Pancreas (tissue), 10 donors: ENCODE measurements at places on chromosomes 1 and 21. TPM values are rescaled to one million over a fixed set of nuclear protein-coding genes. Genes with fewer than 3 reads are reported as not detected.

ADSS2 gene
- 10.7 TPM for total RNA-seq

RHD gene
- total RNA-seq: not detected

HPDL gene
- total RNA-seq: 0.31 TPM

IFNGR2 gene
- total RNA-seq: 16.3 TPM

ADAM30 gene
- not detected for total RNA-seq

NUP210L gene
- total RNA-seq: 0.06 TPM

PLA2G2C gene
- not detected for total RNA-seq

HFM1 gene
- 0.54 TPM for total RNA-seq

RIMKLA gene
- 1.2 TPM for total RNA-seq

KRTAP19-3 gene
- not detected for total RNA-seq

TMOD4 gene
- 0.59 TPM for total RNA-seq

POU3F1 gene
- total RNA-seq: not detected

OLFM3 gene
- total RNA-seq: not detected

GRCh38 chr1:237976331-237976730 is 85.6 kb upstream of the ZP4 start:
- DNase-seq: no peak

- DNase-seq: no peak
Observed at GRCh38 chr1:20472860-20473711, 12.9 kb downstream of the CAMK2N1 start.

GRCh38 chr1:206916000-206916709 is 5.6 kb downstream of the FCMR start:
- no peak for DNase-seq

DNA sequence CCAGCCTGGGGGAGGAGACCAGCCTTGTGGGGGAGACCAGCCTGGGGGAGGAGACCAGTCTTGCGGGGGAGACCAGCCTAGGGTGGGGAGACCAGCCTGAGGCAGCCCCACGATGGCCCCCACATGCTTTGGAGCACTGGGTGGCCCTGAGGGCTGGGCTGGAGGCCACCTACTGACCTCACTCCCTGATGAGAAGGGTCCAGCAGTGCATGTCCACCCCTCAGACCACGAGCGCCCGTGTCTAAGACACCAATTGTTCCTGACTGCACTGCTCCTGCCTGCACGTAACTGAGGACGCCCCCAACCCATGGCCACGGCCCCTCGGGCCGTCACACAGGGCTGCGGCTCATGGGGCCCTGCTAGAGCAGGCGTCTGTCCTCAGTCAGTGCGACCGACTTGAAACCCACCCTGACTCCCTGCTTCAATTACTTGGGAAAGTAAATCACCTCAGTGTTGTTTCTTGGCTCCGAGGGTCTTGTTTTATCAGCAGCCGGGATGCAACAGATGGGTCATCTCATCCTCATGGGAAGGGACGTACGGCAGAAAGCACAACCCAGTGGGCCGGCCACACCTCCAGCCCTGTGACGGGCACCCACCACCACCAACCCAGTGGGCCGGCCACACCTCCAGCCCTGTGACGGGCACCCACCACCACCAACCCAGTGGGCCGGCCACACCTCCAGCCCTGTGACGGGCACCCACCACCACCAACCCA is at the start of gene SPATC1L:
Gene SPATC1L (minus strand): TSS at position 550 of the 715 bp plus-strand sequence. CDS start 1,643 bp downstream, outside the sequence.
- DNase-seq: peak; percentile 64

- DNase-seq: no peak
Observed at GRCh38 chr1:244980605-244981004, 116.3 kb upstream of the HNRNPU start.

DNA sequence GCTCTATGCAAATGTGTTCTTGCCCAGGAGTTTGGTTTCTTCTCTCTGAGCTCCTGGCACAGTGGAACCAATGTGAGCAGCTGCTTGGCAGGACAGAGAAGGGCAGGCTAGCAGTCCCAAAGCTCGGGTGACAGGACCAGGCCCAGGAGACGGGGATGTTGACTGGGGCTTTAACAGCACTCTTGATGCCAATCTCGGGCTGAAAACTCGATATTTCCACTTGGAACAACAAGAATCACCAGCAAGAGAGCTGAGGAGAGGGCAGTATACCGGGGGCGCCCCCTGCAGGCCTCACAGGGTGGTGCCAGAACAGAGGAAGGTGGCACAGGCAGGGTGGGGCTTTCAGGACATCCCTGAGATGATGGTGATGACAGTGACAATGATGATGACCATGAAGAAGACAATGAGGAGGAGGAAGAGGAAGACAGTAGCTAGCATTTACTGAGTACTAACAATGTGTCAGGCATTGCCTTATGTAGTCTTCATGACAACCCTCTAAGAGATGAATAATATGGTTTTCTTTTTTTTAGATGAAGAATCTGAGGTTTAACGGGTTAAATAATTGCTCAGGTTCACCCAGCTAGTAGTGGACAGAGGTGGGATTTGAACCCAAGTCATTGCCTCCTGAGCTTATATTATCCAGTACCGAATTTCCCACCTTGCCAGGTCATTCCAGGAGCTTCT is 2.7 kb upstream of the KCNJ9 start:
- no peak for DNase-seq

GRCh38 chr1:66526036-66526435 is 7.9 kb upstream of the SGIP1 start:
- DNase-seq: no peak

DNA sequence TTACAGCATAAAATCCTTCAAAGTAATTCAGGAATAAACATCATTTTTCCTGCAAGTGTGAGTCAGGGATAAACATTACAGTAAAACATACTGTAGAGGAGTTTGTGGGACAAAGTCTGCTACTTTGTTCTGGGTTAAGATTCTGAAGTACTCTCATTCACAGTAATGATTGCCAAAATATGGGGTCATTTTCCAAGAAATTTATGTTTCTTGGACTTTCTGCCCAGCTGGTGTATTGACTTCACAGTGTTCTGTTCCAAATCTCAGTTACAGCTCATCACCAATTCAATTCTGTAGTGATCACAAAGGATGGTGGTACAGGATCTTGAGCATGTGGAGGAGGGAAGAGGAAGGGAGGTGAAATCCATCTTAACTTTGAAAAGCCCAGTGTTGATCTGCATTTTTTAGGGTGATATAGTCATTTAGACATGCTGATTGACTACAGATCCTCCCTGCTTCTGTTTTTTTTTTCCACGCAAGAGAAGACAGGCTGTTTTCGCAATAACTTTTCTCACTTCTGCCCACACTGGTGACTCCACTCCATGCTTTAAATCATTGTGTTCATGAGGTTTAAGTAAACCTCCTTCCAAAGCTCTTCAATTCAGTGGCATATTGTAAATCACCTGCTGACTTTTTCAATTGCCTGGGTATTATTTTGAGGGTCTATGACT is 60.4 kb upstream of the C1orf53 start:
- no peak for DNase-seq

GRCh38 chr1:168627370-168627769 is 51.0 kb downstream of the XCL1 start:
- DNase-seq: no peak

- no peak for DNase-seq
Observed at GRCh38 chr1:42240966-42241755, 76.6 kb upstream of the GUCA2A start.

DNA sequence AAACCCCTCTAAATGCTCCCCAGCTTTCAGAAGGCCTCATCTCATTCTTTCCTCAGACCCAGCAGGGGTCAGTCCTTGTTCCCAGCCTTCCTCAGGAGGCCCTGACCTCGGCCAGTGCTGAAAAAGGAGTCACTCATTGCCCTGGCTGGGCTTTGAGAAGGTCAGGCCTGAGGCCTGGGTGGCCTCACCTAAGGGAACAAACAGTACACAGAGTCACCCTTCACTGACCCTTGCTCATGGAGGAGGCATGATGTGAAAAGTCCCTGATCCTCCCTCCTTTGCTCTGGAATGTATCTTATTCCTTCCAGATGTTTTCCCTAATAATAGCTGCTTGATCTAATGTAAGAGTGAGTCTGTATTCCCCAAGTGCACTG is 117.7 kb upstream of the SLC44A3 start:
- no peak for DNase-seq

DNA sequence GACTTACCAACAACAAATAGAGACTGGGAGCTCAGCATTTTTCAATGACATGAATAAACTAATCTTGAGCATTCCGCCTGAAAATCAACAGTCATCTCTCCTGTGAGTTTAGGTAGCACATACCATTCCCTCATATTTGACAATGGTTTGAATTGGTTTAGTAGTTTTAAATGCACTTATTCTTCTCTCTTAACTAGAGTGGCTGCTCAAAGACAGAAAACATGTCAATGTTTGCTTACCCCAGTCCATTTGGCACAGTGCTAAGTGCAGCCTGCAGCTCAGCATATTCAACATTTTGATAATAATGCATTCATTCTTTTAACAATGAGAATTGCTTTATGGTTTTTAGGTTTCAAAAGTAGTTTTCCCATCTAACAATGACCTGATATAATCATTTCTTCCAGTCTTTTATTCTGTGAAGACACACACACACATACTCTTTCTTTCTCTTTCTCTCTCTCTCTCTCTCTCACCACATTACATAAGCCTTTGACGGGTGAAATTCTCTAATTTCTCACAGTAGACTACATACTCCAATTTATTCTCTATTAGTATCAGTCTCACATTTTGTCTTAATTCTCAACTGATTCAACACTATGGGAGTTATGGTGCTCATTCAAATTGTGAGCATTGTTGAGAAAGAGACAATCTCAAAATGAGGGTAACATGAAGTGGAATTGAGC is 432.3 kb downstream of the LRRIQ3 start:
- DNase-seq: no peak

DNA sequence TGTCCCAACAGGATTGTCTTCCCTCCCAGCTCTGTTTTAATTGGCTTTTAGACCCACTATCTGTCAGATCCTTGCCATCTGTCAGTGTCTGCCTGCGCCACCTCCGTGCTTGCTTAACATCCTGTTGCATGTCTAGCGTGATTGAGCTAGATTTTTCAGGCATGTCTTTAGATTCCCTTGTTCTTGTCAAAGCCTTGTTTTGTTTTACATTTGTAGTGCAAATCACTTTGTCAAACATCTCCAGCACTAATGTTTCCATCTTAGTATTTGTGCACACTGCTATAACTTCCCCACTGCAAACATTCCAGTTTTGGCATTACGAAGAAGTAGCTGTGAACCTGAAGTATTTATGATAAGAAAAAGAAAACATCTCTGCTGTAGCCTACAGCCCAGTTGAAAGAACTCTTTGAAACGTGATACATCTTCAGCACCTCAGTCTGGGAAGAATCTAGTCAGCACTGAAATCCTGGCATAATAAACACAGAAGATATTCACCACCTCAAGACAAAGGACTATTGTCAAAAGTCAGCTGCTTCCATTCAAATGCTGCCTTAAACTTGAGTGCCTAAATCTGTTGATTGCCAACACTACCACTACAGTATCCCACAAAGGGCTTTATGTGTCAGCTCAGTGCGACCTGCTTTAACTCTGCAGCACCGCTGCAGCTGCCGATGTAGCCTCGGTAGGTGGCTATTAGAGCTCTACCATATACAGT is 105.0 kb downstream of the FNBP1L start:
- no peak for DNase-seq

DNA sequence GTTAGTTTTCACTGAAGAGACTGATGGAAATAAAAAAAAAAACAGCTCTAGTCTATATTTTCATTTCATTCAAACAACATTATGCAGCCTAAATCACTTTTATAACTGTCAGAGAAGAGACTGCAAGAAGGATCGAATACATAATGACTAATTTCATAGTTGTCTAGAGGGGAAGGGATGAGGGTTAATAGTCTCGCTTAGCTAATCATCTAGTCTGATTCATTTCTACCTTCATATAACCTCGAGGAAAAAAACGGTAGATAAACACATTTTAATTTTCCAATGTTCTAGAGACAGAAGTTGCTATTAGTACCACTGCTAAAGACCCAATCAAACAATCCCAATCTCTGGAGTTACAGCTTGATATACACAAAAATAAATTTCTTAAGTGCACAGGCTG is 3.5 kb downstream of the FUBP1 start:
- DNase-seq: no peak

GRCh38 chr1:1066403-1067283 is 7.5 kb downstream of the RNF223 start:
- no peak for DNase-seq

DNA sequence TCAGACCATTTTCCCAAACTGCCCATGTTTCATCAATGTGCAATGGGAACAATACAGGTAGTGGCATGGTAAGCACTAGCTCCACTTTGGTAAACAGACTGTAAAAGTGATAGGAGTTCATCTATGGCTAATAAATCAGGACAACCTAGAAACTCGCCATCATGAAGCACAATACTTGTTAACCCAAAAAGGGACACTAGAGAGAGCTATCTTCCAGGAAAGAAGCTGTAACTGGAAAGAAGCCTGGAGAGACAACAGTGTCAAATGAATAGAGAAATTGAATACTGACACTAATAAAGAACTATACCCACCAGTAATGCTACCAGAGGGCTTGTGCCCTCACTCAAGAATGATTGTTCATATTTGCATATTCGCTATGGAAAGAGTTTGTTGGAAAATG is 164.7 kb upstream of the RGS18 start:
- no peak for DNase-seq

GRCh38 chr1:241048622-241049021 is 308.4 kb downstream of the RGS7 start:
- DNase-seq: no peak
